Mesenteric fat pad (tissue), 1 donor: ENCODE measurements at places on chromosomes 2 and 18. TPM values are rescaled to one million over a fixed set of nuclear protein-coding genes. Genes with fewer than 3 reads are reported as not detected.

DNA sequence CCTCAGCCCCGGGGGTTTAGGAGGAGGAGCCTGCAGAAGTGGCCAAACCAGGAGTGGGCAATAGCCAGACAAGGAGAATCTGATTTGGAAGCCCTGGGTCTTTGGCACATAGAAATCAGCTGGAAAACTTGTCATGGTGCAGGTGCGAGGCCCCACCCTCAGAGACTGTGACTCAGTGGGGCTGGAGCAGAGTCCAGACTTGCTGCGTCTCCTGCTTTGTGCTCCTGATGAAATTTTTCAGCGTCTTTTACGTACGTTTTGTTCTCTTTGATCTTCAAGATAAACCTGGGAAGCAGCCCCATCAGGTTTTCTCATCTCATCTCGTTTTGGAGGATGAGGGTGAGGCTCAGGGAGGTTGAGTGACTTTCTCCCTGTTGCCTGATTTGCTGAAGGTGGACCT, 114.1 kb downstream of the CABLES1 start:
- no peak for DNase-seq

DNA sequence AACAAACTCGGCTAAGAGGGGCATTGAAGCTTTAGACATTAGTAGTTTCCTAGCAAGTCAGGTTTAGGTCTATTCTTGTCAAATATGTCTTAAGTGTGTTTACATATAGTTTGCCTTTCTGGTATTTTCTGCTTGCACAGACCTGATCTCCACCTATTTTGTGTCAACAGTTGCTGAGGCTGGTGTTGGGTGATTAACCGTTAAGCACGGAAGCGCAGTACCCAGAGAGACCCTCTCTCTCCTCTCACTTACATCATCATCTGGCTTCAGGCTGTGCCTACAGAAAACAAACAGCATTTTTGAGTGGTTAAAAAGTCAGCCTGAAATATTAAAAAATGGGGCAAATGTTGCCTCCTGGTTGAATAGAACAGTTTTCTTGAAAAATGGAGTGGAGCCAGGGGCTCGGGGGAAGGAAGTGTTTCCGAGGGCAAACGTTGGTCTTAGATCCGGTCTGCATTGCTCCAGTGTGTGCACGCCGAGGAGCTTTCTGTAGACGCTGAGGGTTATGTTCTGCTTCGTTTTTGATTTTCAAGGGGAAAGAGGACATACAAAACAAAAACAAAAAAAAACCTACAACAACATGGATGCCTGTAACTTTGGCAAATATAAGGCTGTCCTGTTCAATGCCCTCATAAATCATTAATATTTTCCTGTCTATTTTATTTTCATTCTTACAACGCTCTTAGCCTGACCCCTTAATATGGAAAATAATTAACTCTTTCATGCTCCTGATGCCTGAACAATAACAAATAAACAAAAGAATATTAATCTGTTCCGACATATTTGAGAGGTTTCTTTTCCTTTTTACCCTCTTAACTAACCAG, 120.8 kb downstream of the MEIS1 start:
- DNase-seq, result no peak

- DNase-seq, result no peak
Measured at GRCh38 chr2:20771299-20771698, 51.6 kb downstream of the LDAH start.

Gene ARHGAP15
- 11.6 TPM for total RNA-seq

- DNase-seq, result no peak
Measured at GRCh38 chr18:79067611-79068010, 1.6 kb upstream of the ATP9B start.

Gene ZBTB7C
- 14.2 TPM for total RNA-seq

Gene SERPINB3
- total RNA-seq, result not detected

- no peak for DNase-seq
Measured at GRCh38 chr2:43426305-43427031, 169.4 kb downstream of the THADA start.

Gene CCDC141
- 6.4 TPM for total RNA-seq

Gene SOX11
- not detected for total RNA-seq

Gene RRM2
- total RNA-seq, result 0.22 TPM

DNA sequence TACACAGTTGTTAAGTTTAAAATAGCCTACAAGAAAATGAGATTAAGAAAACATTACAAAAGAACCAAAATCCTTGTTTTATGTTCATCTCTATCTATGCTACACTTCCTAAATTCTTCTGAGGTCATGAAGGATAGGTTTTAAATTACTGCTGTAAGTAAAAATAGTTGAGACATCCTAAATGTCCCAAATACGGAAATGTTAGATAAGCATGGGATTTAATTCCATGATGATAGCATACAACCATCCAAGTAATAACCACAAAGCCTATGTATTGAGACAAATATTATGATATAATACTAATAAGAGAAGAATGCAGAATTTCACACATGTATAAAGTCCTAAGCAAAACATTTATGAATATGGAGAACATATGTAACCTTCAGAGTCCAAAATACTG, 34.1 kb downstream of the PIEZO2 start:
- DNase-seq, result no peak

GRCh38 chr2:175552902-175553301, 371.4 kb upstream of the ATP5MC3 start:
- no peak for DNase-seq

DNA sequence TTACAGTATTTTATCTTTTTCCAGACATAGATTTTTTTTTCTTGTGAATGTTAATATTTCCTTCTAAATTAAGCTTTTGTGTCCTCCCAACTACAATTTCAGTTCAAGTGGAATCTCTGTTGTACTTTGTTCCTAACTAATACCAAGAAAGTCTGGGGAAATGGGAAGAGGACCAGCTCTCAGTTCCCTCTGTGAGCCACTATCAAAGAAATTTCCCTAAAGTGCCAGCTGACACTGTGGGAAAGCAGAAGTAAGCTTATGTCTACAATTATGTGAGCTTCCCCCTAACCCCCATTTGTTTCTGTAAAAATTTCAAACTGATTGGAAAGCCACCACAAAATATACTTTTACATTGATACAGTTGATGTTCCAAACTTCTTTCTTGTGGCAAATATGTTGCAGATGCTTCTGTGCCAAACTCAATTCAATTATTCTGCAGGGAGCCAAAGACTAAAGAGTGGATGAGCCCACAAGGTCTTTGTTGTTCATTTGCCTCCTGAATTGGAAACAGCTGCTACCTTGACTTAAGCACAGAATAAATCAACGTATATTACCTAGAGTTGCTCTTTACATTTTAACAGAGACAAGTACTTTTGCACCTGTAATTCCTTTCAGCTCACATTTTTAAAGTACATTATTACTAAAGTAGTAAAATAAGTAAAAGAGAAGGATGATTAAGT, 306.6 kb downstream of the PTH2R start:
- DNase-seq, result no peak

GRCh38 chr2:197264332-197264731, 46.2 kb downstream of the ANKRD44 start:
- no peak for DNase-seq

DNA sequence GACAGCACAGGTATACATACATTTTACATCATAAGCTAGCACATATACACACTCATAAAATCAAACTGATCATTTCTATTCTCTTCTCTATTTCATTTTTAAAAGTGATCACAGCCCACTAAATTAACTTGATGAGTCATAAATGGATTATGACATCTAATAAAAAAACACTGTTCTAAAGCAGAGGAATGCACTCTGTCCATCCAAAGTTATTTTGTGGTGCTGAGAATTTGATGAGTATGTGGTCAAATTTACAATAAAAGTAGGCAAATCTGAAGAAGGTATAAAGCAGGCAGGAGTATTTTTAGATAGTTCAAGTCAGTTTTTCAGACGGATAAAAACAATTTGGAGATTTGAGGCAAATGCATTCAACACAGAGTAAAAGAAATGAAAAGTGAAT, 104.4 kb downstream of the NOL4 start:
- no peak for DNase-seq

Gene C2orf74
- total RNA-seq, result 6.9 TPM

DNA sequence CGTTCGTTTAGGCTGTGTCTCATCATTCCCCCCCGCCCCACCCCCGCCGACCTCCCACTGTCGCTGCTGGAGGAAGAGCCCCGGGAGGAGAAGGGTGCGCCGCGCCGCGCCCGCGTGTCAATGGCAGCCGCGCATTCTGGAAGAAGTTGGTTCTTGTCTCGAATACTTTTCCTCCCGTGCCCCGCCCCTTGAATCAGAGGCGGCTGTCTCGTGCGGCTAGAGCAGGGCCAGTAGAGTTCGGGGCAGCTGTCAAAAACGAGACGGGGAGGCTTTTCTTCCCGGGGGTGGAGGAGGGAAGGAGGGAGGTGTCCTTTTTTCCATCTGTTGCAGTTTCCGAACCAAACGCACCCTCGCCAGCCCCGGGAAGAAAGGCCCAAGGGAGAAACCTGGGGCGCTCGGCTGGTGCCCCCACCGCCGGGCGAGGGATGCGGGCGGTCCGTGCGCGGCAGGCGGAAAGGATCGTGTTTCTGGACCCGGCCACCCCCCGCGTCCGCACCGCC, 410 bp upstream of the TGIF1 start:
- no peak for DNase-seq

Gene EPB41L5
- total RNA-seq, result 13.3 TPM

Gene RAMP1
- total RNA-seq, result 21.8 TPM

Gene DSEL
- 19.8 TPM for total RNA-seq

DNA sequence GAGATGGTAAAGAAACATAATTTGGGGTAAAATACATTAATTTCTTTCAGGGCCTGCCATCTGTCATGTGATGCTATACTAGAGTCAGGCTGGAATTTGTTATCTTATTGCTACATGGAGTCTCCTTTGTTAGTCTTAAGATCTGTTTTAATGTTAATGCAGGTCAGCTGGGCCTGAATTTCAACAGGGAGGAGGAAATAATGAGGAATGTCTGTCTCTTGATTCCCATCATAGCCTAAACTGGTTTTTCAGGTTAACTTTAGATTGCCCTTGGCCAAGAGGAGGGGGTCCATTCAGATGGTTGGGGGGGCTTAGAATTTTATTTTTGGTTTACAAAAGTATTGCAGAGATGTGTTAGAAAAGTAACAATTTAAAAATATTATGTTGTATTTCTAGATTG, 19.0 kb upstream of the FEZ2 start:
- DNase-seq, result no peak

GRCh38 chr2:74238879-74239278, 40.5 kb downstream of the MTHFD2 start:
- no peak for DNase-seq

DNA sequence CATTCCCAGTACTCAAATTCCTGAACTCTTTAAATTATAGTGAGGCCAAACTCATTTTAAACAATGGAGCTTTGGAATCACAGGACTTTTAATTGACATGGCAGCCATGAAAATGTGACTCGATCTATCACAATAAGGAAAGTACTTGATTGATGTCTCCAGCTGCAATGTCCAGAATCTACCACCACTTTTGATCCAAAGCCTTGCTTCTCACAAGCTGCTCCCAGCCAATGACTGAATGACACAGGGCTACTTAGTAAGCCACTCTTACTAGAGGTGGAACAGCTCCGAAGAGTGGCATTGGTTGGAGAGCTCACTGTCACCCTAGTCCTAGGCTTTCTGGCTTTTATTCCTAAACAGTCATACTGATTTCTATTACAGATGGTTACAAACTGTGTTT, 270.1 kb downstream of the IRS1 start:
- no peak for DNase-seq

- DNase-seq, result no peak
Measured at GRCh38 chr2:60552078-60552850, 1.2 kb downstream of the BCL11A start.

Gene UPP2
- total RNA-seq, result not detected

DNA sequence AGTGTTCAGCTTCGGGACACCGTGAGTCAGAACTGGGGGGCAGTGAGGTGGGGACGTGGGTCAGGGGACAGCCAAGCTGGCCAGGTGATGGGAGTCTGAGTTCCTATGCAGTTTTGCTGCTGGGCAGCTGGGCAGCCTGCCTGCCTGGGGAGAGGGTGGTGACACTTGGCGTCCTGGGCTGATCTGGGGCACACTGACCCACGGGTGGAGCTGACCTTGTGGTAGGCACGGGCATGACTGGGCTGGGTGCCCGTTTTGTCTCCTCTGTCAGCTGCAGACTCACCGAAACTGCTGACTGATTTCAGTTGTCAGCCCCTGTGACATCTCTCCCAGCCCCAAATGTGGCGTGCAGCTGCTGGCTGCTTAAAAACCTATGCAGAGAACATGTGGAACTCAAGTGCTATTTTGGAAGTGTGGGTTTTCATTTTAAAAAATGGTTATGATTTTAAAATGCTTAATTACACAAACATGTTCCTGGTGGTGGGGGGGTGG, 32.6 kb upstream of the E2F6 start:
- no peak for DNase-seq

DNA sequence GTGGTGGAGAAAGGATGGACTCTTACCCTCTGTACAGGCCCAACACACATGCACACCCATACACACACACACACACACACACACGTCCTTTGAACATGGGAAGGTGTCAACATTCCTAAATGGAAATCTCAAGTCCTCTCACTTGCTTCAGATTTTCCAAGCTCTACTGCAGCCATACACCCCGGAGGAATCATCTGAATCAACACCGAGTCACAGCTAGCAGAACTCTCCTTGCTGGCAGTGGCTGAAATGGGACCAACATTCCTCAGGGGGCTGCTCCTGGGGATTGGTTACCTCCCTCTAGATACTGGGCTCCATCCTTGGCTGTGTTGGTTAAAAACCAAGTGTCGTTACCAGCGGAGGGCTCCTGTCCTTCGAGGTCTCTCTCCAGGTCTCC, 112.7 kb downstream of the BCL11A start:
- DNase-seq, result no peak

DNA sequence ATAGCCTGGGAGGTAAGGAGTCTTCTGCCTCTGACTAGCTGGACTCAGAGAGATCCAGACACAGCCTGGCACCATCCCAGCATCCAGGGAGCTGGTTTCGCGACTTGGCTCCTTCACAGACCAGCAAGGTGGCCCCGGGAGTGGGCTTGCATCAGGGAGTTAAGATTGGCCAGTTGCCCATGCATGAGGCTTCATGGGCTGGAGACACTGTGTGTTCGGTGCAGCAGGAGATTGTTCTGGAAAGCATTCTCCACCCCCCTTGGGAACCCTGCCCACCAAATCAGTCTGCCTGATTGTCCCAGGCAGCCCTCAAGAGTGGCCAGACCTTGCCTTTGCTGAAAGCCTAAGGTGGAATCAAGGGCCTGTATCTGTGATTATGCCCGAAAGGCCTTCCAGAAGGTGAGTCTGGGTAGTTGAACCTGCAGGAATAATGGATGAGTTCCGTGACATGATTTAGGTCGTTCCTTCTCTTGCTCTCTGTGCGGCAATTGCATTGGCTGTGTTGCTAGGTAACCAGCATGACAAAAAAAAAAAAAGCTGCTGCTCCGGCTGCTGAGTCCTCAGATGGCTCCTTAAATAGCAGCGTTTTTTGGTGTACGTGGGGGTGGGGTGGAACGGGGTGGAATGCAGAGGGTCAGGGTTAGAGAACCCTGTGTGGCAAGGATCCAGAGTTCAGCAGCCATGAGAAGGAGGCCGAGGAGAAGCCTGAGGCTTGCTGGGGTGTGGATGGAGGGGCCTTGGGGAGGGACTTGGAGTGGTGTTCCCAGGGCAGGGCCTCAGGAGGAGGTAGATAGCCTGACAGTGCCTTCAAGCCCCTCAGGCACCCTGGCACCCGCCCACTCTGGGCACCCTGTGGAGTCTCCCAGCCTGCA, 93.0 kb upstream of the MCFD2 start:
- no peak for DNase-seq

Gene NR4A2
- 67.7 TPM for total RNA-seq

Gene INPP5D
- total RNA-seq, result 28.8 TPM
